ENCODE measurements at places on chromosomes 11 and 22. TPM values are rescaled to one million over a fixed set of nuclear protein-coding genes. Genes with fewer than 3 reads are reported as not detected.

The ZDHHC8 gene
- total RNA-seq: 39.3 TPM

The ELF5 gene
- total RNA-seq: not detected

The KREMEN1 gene
- total RNA-seq: 2.6 TPM

The CEND1 gene
- total RNA-seq: 2.4 TPM

The BIRC2 gene
- total RNA-seq: 30.0 TPM

The RTL10 gene
- total RNA-seq: 4.9 TPM

The C2CD3 gene
- 19.7 TPM for total RNA-seq

The MGAT3 gene
- total RNA-seq: 0.20 TPM

The FBLN1 gene
- 46.6 TPM for total RNA-seq

The CD248 gene
- total RNA-seq: not detected

The UBQLN3 gene
- not detected for total RNA-seq

The PYGM gene
- 0.73 TPM for total RNA-seq

The MOGAT2 gene
- not detected for total RNA-seq

The CCDC34 gene
- 31.1 TPM for total RNA-seq

The IRAG1 gene
- not detected for total RNA-seq

The OR6A2 gene
- total RNA-seq: not detected

The OR51B4 gene
- total RNA-seq: not detected

The LMO2 gene
- total RNA-seq: 0.91 TPM

The CDCA5 gene
- 69.3 TPM for total RNA-seq

All from A549 treated with ZK216348 at 1 μM for 4 hours (cell line).